Caki2 (cell line): ENCODE measurements at places on chromosomes 3 and 15. TPM values are rescaled to one million over a fixed set of nuclear protein-coding genes. Genes with fewer than 3 reads are reported as not detected.

- no peak for DNase-seq
Measured at GRCh38 chr3:183826448-183827250, 1.3 kb upstream of the MAP6D1 start.

The KBTBD13 gene
- total RNA-seq: not detected in 2 replicates

The ALDH1L1 gene
- 2.6 and 5.9 TPM in 2 replicates for total RNA-seq

- no peak for DNase-seq
Measured at GRCh38 chr3:39211332-39212130, 19.1 kb upstream of the XIRP1 start.

DNA sequence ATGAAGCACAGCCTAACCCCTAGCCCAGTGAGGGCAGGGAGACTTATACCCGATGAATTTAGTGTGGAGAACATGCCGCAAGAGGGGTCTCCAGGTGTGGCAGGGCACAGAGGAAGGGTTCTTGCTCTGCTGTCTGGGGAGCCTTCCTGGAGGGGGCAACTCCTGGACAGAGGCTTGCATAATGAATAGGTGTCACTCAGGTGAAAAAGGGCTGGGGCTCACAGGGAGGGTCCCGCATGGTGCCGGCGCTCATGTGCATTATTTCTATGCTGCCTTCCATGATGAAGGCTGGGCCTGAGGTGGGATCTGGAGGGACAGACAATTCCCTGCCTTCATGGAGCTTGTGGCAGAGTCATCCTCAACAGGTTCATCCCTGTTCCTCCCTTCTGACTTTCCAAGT, 51.5 kb downstream of the ITGA11 start:
- DNase-seq: no peak

The SLC28A1 gene
- total RNA-seq: not detected in 2 replicates

DNA sequence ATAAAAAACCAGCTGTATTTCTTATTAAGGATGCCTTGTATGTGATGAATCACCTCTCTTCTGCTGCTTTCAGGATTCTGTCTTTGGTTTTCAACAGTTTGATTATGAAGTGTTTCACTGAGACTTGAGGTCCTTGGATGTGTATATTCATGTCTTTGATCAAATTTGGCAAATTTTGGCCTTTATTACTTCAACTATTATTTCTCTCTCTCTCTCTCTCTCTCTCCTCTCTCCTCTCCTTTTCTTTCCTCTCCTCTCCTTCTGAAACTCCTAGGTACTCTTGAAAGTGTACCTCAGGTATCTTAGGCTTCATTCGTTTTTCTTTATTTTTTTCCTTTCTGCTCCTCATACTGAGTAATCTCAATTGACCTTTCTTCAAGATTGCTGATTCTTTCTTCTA, 43.3 kb downstream of the LSM3 start:
- DNase-seq: no peak

- no peak for DNase-seq
Measured at GRCh38 chr3:20510396-20510795, 324.4 kb upstream of the SGO1 start.

DNA sequence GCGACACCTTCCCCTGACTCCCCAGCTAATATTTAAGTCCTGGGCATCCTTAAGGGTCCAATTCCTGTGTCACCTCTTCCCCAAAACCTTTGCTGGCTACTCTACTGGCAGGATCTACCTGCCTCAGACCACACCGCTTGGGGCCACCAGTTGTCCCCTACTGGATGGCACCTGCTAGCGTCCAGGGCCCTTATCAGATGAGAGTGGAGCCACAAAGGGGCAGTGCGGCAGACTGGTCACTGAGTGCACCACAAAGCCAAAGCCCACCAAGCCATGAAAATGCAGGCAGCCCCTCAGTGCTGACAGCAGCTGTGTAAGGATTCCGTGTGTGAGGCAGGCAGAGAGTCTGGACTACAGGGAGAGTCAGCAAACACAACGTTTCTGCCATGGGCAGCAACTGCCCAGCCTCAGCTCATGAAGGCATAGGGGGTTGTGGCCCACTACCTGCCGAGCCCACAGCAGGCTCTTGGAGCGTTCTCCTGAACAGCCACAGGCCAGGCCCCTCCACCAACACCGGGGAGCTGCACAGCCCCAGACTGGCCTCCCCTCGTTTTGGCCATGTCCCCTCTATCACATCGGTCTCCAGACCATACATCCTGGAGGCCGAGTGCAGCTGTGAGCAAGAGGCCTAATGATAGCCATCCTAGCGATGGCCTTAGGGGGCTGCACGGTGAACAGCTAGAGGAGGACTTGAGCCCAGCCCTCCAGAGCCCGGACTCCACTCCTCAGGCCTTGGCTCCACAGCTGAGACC, 32.3 kb downstream of the ALDH1L1 start:
- no peak for DNase-seq

The RLBP1 gene
- not detected in 2 replicates for total RNA-seq

DNA sequence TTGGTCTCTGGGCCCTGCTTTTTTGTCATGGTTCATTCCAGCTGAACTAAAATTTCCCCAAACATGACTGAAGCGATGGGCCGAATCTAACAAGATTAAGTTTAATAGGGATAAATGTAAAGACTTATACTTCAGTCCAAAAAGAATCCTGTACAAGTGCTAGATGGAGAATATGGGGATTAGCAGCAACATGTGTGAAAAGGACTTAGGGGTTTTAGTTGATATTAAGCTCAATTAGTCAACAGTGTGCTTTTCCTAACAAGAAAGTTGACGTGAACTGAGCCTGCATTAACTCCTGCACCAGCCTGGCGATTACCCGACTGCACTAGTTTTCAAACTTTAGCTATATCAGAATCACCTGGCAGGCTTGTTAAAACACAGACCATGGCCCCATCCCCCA, 61.0 kb upstream of the BBX start:
- no peak for DNase-seq

The MOBP gene
- not detected in 2 replicates for total RNA-seq
